ENCODE measurements at places on chromosomes 5 and 9. TPM values are rescaled to one million over a fixed set of nuclear protein-coding genes. Genes with fewer than 3 reads are reported as not detected.

The LCN15 gene
- total RNA-seq = 0.05 TPM

The FLT4 gene
- total RNA-seq = 0.58 TPM

The BTNL3 gene
- total RNA-seq = not detected

The VAV2 gene
- 4.2 TPM for total RNA-seq
